ENCODE measurements at places on chromosomes 6 and 20.

DNA sequence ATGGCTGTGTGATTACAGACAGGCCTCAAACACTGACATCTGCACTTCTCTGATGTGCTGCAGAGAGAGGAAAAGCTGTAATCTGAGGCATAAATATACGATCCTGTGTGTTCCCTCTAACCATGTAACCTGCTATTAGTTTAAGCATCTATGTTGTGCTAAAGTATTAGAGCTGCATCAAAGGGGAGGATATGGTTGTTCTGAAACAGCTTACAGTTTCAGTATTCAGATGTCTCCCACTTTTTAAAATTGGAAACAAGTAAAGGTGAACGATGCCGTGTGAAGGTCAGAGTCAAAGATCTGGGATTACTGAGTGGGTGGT lies 7.6 kb downstream of the PLEKHG1 start:
- DNase-seq: no peak

DNA sequence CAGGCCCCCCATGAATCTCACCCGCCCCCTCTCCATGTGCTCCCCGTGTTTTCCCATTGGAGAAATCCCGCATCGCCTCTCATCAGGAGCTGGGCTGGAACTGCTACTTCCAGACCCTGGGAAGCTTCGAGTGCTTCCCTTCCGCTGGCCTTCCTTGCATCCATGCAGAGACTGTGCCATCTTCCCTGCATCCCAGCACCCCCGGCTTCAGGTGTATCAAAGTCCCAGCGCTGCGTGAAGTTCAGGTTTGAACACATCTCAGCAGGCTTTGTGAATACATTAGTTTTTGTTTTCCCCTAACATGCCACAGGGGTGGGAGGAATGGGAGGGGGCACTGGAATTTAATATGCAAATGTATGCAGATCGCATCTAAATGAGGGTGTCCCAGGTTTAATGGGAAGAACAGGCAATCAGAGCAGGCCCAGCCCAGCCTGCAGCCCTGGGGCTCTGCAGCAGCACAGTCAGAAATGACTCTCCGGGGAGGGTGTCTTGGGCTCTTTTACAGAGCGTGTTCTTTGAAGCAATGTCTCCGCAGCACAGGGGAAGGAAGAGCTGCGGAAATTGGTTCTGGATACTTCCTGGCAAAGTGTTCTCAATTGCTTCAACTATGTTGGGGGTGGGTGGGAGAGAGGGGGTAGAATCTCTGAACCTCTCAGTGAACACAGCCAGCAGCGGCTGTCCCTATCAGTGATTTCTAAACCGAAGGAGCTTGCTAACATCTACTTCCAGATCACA lies 8.3 kb upstream of the MMP9 start:
- DNase-seq: no peak

DNA sequence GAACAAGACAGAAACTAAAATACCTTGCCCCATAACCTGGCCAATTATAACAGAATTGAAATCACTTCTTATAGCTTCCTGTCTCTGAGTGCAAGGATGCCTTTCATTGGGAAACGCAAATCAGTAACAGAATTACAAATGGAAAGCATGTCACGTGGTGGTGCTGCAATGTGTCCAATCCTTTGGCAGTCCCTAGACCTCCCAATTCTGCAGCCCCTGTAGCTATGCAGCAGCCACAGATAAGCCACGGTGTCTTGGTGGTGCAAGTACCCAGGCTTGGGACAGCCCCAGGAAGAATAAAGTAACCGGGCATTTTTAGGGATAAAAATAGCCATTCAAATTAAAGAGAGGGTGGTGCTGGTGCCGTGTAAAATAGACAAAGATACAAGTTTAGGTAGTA lies 134.6 kb upstream of the CCN2 start:
- no peak for DNase-seq

GRCh38 chr6:52550870-52551269 lies 26.0 kb downstream of the TRAM2 start:
- DNase-seq: no peak

DNA sequence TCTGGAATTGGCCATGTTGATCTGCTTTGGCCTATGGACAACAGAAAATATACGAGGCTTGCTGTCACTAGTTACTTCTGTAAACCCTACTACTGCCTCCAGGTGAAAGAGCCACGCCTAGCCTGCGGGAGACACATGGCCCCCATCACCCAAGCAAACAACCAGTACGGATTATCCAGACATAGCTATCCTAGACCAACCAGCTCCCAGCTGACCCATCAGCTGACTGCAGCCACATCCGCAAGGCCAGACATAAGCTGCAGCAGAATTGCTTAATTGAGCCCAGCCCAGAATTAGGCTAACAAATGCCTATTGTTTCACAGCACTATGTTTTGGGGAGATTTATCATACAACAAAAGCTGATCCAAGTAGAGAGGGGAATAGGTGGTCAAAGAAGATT lies 13.5 kb downstream of the REV3L start:
- DNase-seq: no peak

DNA sequence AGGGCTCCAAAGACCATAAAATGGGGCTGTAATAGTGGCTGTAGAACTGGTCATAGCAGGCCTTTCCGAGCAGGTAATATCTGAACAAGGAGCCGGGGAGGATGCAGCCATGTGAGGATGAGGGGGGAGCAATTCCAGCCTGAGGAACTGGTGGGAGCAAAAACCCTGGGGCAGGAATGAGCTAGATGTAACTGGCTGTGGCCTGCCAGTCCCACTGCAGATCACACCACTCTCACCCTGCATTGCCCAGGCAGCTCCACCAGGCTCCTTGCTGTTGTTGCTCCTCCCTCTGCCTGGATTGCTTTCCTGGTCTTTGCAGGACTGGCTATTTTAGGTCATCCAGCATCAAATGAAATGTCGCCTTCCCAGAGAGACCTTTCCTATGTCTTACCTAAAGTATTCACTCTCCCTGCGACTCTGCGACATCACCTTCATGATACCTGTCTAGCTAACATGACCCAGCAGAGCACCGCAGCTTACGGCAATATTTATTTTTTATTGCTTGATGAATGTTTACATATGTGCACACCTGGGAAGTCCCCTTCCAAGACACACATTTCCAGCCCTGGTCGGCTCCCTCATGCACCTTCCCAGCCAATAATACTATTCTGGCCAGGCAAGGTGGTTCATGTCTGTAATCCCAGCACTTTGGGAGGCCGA lies 2.4 kb upstream of the ZFP64 start:
- no peak for DNase-seq

GRCh38 chr6:29598172-29598747 lies 13.3 kb downstream of the OR2H2 start:
- no peak for DNase-seq

All from urothelium cell line (cell line).